ENCODE measurements at places on chromosomes 2 and 18.

DNA sequence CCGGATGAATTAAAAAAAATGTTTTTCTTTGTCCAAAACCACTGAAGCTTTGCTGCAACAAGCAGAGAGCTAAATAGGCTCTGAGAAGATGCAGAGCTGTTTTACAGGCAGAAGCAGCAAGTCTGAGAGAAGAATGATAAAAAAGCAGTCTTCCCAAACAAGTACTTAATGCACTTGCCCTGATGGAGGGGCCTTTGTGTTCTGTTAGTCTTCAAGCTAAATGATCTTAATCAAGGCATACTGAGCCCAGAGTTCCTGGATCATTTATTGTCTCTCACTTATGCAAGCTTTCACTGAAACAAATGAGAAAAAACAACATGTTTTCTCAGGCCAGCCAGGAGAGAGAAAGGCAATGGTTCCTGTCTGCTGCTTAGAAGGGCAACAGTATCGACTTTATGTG, 152.5 kb downstream of the CLIP4 start:
- no peak for DNase-seq

DNA sequence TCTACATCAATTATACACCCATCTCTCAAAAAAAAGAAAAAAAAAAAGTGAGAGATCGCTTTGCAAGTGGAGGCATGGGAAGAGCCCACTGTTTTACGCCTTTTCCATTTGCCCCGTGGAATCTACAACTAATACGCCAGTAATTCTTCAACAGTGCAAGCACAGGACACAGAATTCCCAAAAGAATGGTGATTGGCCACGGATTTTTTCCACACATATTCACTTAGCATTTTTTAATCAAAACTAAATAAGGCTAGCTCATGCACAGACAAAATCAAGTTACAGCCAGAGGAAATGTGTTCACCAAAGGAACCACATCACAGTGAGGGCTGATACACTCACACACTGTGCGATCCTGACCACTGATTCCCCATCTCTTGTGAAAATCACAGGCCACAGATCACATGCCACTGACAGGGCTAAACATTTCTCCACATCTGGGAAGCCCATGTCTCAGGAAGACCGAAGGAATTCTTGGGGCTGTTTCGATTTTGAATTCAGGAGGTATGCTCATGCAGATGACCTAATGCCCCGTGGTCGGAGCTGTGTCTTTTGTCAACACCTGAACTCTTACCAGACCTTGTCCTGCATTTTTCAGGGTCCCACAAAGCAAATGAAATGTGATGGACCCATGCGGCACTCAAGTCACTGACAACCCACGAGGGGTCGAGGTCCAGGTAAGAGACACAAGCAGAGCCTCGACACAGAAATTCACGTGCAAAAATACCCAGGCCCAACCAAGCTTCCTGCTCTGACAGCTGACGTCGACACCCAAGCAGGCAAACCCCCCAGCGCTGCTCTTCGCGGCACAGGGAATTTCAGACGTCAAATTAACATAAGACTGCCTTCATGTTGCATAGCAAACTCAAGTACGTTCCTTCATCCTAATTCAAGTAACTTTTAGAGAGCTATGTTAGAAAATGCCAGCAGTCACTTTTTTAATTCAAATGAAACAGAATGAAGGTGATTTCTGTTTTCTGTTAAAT, 69.6 kb downstream of the ZNF516 start:
- peak; percentile 29 for DNase-seq

- DNase-seq, result no peak
These were observed 719.4 kb downstream of the LRP1B start for GRCh38 chr2:141411419-141411818.

- DNase-seq, result no peak
These were observed 1.3 kb upstream of the GREB1 start for GRCh38 chr2:11532416-11533055.

GRCh38 chr18:35050705-35051195, 9.5 kb downstream of the MAPRE2 start:
- peak; percentile 40 for DNase-seq

- DNase-seq, result no peak
These were observed 7.5 kb downstream of the NEU2 start for GRCh38 chr2:233039846-233040530.

GRCh38 chr18:74331404-74331803, 15.8 kb downstream of the C18orf63 start:
- DNase-seq, result no peak

- no peak for DNase-seq
These were observed 91.6 kb downstream of the INO80D start for GRCh38 chr2:205994344-205994743.

GRCh38 chr2:147345246-147345645, 499.6 kb upstream of the ACVR2A start:
- DNase-seq, result no peak

DNA sequence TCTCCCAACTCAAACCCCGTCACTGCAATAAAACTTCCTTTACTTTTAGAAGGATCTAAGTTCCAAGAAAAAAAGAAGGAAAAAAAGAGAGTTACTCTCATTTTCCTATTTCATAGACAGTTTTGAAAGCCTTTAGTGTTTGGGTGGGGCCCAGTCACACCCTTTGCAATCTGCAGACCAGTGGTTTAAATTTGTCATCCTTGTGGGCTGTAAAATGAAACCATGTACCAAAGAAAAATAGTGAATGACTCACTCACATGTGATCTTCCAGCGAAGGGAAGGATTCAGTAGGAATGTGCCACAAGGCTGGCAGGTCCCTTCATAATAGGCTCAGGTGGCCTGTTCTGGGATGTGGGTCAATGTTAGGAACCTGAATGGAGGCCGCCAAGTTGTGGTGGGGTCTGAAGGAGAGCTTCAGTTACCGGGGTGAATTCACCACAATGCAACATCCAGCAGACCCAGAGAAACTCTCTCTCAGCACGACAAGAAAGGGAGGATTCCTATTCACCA, 28.3 kb downstream of the ANXA4 start:
- peak; percentile 93 for DNase-seq

DNA sequence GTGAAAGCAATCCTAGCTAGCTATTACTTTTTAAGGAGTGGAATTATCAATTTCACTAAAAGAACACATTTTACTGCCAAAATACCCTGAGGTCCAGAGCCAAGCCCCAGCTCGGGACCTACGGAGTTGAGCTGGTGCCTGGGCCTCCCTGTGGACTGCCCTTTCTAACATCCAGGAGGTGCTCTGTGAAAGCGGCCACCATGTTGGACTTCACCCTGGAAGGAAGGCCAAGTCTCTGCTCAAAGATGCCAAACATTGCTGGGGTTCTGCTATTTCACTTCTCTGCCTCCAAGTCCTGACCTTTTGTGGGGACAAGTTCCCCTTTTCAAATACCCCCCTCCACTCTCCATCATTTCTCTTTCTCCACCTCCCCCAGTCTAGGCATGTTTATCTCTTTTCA, 498.7 kb upstream of the RAB6C start:
- DNase-seq, result no peak

GRCh38 chr18:45137087-45137419, 456.4 kb downstream of the SETBP1 start:
- no peak for DNase-seq

DNA sequence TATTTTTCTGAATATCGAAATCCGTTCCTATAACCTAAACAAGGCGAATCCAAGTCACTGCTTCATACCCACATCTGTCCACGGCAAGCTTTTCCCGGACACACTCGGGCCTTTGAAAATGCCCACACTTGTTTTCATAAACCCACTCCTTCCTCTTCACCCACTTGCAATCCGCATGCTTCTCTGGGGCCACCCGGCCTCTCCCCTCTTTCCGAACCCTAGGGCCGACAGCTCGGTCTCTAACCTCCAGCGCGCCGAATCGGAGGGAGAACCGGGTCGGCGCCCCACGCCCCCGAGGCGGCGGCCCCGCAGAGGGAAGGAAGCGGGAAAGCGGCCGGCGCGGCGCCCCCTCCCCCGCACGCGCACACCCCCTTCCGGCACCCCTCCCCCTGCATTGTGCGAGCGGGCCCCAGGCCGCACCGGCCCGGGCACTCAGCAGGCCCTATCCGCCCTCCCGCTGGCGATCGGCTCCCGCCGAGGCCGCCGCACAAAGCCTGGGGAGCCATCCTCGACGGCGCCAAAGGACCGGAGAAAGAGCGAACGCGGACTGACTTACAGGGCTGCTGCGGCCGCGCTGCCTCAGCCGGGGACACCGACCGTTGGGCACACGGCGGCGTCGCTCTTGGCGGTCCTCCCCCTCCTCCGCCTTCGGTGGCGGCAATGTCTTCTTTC, 467 bp downstream of the PUM2 start:
- peak; percentile 48 for DNase-seq

DNA sequence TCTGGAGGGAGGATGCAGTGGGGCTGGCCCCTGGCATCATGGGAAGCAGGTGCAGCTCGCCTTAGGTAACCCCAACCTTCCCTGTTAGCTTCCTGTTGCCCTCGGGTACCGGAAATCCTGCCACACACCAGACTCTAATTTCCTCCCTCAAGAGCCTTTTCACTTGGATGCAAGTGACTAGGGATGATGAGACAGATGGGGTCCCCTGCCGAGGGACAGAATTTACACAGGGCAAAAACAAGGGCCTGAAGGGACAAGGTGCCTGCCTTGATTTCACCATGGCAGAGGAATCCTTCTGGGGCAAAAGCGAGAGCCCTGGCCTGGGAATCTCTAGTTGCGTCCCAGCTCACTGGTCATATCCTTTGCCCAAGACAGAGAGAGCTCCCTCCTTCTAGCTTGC, 263.1 kb downstream of the LOXHD1 start:
- no peak for DNase-seq

- no peak for DNase-seq
These were observed 1021.2 kb downstream of the LRP1B start for GRCh38 chr2:141109633-141110032.

GRCh38 chr18:37578886-37579513, 13.4 kb upstream of the CELF4 start:
- no peak for DNase-seq

DNA sequence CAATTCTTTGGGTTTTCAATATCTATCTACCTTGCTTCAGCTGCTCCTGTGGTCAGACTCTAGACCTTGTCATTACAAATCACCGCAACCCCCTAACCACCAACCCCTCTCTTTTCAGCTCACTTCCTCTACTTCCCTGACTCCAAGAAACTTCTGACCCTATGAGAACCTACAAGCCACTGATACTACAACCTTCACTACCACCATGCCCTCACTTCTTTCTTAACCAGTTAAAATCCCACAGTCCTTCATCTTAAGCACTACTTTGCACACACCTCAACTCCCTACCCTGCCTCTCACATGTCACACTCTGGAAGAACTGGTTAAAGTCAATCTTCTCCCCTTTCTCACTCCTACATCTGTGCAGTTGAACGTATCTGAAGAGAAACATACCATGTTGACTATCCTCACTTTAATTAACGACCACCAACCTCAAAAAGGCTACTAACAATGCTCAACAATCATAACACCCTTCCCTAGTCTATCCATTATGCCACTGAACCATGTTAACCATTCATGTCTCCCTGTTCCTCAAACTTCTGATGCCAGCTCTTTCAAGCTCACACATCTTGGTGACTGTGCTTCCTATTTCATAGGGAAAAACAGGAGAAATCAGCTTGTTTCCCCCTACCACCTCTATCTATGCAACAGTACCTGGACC, 12.6 kb downstream of the EIF2AK3 start:
- DNase-seq, result no peak

Data from suppressor macrophage treated with lipopolysaccharide for 4 hours (primary cell).